ENCODE measurements at places on chromosomes 4 and X.

GRCh38 chr4:70721747-70722146 lies at the start of gene RUFY3:
Gene RUFY3, plus strand, starts transcription at chr4:70721964. Its CDS starts 610 bp downstream, at chr4:70722574.
- no peak for DNase-seq

DNA sequence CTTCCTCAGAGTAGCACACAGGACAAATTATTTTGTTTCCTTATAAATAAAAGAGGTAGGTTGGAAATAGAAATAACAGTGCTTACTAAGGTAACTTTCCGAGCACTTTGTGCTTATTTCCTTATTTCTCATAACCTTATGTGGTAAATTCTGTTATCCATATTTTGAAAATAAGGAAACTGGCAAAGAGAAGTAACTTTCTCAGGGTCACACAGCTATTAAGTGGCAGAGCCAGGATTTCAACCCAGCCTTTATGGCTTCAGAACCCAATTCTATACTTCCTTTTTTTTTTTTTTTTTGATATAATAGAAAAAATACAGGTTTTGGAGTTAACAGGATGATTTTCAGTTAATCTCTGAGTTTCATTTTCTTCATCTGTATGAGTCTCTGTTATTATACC lies 3.3 kb downstream of the UTP3 start:
- DNase-seq, result peak; percentile 12

GRCh38 chr4:94536049-94536448 lies 84.3 kb downstream of the PDLIM5 start:
- DNase-seq, result no peak

DNA sequence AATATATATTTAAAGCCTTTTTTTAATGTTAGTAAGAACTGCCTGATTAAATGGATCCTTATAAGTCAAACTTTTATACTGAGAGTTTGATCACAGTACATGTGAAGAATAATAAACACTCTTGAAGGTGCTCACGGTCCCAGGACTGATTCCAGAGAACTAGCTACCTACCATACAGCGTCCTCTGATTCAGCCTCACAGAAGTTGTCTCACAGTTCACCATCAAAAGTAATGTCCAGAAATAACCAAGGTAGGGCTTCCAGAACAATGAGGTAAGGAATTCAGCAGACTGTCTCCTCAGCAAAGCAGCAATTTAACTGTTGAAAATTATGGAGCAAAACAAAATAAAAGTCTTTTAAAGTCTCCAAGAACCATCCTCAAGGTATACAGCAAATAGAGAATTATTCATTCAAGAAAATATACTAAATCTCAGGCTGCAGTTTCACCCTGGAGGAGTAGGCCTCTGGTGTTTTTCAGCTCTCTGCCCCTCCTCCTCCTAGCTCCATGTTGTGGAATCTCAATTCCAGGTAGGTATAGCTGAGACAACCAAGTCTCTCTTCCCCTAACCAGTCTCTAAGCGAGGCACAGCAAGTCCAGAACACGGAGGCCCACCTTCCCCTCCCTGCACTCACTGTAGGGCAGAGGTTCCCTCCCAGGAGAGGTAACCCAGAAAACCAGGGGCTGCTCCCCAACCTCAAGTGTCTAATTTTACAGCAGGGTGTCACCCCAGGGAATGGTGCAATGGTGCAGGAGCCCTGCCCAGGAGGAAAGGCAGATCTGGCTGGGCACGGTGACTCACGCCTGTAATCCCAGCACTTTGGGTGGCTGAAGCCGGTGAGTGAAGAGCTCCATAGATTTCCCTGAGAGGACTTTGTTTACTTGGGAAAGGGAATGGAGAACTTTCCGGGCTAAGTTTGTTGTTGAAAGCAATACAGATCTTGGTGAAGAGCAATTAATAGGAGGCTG lies 28.6 kb downstream of the FAM241A start:
- no peak for DNase-seq

DNA sequence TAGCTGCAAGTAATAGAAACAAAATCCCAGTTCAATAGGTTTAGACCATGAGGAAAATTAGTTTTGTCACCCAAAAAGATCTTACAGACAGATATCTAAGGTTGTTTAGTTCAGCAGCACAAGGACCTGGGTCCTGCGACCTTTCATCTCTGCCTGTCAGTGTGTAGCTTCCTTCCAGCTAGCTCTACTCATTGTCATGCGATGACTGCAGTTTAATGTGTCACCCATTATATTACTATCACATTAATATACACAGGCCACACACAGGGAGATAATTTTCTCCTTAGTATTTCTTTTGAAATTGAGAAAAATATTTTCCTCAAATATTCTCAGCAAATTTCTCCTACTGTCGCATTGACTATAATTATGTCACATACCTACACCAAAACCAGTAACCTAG lies 232.1 kb upstream of the ARSJ start:
- no peak for DNase-seq

DNA sequence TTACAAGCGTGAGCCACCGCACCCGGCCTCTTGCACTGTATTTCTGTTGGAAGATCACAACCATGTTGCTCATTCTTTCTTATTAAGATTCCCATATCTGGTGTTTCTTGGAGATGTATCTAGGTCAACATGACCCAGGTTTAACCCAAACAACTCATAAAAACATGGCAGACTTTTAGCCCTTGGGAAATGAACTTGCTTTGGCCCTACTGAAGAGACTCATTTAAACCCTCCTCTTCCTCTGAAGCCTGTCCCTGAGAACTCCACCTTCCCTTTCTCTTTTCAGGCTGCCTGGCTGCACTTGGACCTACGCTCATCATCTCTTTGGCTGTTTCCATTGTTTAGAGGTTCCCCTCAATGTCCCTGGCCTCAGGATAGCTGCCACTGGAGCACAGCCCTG lies 22.8 kb upstream of the OPN1LW start:
- DNase-seq, result no peak

DNA sequence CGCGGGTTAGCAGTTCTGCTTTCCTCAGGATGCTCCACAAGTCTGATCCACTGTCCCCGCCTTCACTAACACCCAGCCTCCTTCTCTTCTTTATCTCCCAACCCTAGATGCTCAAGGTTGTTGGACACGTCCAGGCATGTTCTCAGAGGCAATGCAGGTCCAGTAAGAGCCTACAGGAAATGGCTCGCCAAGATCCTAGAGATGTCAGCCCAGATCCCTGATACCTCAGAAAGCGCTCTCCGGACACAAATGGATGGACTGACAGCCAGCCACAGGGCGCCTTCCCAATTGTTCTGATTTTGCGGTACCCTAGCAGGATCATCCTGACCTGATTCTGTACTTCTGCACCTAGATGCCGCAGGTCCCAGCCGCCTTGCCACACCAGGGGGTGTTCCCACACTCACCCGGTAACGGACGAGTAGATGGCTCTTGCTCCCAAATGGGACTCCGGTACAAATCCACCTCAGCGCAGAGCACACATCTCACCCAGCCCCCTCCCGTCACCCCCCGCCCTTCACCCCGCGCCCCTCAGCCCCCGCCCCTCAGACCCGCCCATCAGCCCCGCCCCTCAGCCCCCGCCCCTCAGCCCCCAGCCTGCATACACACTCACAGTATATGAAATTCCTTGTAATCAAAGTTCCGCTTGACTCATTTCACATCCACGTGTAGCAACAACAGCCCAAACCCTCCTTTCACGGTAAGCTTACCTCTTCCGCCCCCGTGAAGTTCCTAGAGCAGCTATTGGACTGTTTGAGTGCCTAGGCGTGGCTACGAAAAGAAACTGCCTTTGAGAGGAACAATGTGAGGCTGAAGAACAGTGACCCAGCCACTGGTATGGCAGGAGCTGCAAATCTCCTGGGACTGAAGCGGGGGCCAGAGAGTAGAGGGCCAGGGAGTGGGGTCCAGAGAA lies at the start of gene EDA2R:
Gene EDA2R, minus strand, starts transcription at position 488 of the 910 bp plus-strand sequence. CDS start 23,058 bp downstream, outside the sequence.
- no peak for DNase-seq

DNA sequence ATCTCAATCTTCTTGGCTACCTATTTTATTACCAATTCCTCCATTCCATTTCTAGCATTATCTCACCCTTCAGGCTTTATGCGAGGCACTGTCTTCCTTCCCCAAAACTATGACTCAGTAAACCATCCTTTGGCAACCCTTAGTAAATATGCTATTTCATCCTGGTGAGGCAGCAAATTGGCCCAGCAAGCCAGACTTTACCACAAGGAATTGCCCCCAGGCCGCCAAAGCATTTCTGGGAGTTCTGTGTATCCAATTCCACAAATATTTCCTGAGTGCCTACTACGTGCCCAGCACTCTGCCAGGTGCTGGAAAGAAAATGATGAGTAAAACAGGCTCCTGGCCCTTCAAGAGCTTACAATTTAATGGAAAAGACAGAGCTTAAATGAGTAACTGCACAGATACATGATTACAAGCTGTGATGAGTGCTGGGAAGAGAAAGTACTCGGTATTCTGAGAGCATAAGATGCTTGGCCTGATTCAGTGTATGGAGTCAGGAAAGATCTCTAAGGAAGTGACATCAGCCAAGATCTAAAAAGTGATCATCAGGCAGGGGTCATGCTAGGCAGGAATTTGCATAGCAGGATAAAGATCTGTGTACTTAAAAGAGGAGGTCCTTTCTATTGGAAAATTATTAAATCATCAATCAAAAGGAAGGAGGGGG lies 193.8 kb downstream of the ADAMTS3 start:
- no peak for DNase-seq

DNA sequence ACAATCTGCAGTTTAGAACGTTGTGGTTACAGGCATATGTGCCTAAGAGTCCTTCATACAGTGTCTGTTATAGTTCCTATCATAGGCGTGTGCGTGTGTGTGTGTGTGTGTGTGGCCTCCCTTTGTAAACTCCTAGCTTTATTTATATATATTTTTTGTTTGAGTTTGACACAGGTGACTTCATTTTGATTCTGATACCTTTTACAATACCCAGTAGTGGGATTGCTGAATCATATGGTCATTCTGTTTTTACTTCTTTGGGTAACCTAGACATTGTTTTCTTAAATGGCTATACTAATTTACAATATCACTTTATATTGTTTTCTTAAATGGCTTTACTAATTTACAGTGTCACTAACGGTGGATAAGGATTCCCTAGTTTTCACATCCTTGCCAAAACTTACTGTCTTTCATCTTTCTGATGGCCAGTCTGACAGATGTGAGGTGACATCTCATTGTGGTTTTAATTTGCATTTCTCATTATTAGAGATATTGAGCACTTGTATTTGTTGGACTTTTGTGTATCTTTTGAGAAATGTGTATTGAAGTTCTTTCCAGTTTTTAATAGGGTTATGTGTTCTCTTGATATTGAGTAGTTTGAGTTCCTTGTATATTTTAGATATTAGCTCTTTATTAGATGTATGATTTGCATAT lies 211.1 kb upstream of the NUDT6 start:
- no peak for DNase-seq

- no peak for DNase-seq
Observed at GRCh38 chr4:23483320-23483960, 406.4 kb downstream of the PPARGC1A start.

- DNase-seq, result no peak
Observed at GRCh38 chr4:167111092-167111491, 123.2 kb downstream of the SPOCK3 start.

DNA sequence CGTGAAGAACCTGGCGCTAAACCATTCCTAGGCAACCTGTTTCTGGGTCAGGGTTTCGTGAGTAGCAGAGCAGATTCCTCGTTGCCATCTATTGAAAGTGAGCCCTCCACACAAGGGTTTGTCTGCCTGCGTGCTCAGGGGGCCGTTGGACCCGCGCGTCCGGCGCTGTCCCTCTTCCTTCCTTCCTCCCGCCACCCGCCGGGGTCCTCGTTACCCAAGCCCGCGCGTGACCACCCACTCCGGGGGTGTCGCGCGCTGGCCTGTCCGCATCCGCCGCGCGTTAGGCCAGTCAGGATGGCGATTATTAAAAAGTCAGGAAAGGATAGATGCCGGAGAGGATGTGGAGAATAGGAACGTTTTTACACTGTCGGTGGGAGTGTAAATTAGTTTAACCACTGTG lies 66.8 kb downstream of the LINC00632 start:
- DNase-seq, result no peak

GRCh38 chr4:176270669-176271068 lies 1.6 kb upstream of the ASB5 start:
- DNase-seq, result no peak

- no peak for DNase-seq
Observed at GRCh38 chr4:4866866-4867374, 7.5 kb downstream of the MSX1 start.

GRCh38 chrX:149365061-149365460 lies 140.0 kb downstream of the IDS start:
- no peak for DNase-seq

GRCh38 chr4:68872643-68873502 lies 57.1 kb downstream of the UGT2B10 start:
- DNase-seq, result no peak
